RCC 7860 (cell line): ENCODE measurements at places on chromosomes 3 and 15.

GRCh38 chr3:139016430-139017048 lies 4.2 kb downstream of the PRR23B start:
- peak; percentile 20 for DNase-seq

- DNase-seq: no peak
Observed at GRCh38 chr3:45966950-45967640, 23.8 kb downstream of the CXCR6 start.

- DNase-seq: no peak
Observed at GRCh38 chr15:22942306-22942855, 37.8 kb downstream of the CYFIP1 start.

DNA sequence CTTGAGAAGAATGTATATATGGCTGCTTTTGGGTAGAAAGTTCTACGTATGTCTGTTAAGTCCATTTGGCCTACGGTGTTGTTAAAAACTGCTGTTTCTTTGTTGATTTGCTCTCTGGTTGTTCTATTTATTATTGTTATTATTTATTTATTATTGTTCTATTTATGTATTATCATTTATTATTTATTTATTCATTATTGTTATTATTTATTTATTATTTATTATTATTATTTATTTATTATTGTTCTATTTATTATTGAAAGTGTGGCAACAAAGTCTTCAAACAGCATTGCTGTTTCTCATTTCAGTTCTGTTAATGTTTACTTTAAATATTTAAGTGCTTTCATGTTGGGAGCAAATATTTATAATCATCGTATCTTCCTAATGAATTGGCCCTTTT lies 66.7 kb downstream of the SI start:
- DNase-seq: no peak

- no peak for DNase-seq
Observed at GRCh38 chr3:139117136-139117675, 72.5 kb upstream of the PRR23C start.

GRCh38 chr3:135056733-135057310 lies 261.8 kb downstream of the EPHB1 start:
- no peak for DNase-seq
